Peyer's patch (tissue), 4 donors: ENCODE measurements at places on chromosomes 2 and 18. TPM values are rescaled to one million over a fixed set of nuclear protein-coding genes. Genes with fewer than 3 reads are reported as not detected.

- DNase-seq = peak; percentile 84
- H3K4me1 ChIP-seq = no peaks in the 10 kb centered on the region
- no peaks in the 10 kb centered on the region for H3K36me3 ChIP-seq
- no peaks in the 10 kb centered on the region for H3K27me3 ChIP-seq
- H3K27ac ChIP-seq = peak overlapping the region; percentile 82
Measured at GRCh38 chr2:235024931-235025773, 73.3 kb downstream of the SH3BP4 start.

Gene DNAH7
- total RNA-seq = 2.5 TPM

DNA sequence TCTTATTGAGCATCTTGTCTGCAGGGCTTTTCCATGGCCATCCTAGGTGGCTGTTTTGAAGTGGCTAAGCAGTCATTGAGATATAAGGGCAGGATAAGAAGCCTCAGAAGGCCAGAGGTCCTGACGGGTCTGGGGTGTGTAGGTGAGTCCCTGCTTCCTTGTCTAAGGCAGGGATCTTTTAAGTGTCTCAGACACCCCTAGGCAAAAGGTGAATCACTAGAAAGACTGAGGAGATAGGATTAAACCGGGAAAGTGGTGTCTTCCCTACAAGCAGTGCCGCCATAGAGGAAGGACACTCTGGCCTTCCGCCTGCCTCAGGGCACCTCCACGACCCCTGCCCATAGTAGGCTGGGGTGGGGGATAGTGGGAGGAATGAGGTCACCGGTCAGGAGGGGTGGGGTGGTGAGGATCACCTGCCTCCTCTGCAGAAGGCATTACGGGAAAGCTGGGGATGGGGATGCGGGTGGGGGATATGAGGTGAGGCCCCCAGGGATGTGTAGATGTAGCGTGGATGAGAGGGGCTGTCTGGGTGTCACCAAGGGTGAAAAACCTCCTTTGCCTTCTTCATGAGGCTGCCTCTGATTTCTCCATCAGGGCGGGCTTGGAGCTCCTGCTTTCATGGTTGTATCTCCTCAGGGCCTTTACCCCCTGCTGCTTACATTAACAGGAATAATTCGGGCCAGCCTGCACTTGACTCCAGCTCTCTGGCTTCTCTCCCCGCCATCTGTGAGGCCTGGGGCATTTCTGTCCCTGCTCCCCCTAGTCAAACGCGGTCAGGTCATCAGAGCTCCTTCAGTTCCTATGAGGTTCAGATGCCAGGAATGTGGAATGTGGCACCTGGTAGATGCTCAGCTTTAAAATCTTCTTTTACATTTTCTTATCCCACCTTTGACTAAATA lies 244.0 kb downstream of the DYSF start:
- no peaks in the 10 kb centered on the region for H3K36me3 ChIP-seq
- H3K27ac ChIP-seq = no peak overlapping the region
- no peaks in the 10 kb centered on the region for H3K27me3 ChIP-seq

Gene TET3
- total RNA-seq = 18.2 TPM

- no peaks in the 10 kb centered on the region for H3K36me3 ChIP-seq
- no peak for DNase-seq
- no peak overlapping the region for H3K27ac ChIP-seq
- H3K4me3 ChIP-seq = no peak overlapping the region
Measured at GRCh38 chr2:162919111-162919510, 80.5 kb upstream of the KCNH7 start.

- no peak overlapping the region for H3K4me3 ChIP-seq
- DNase-seq = no peak
- H3K27ac ChIP-seq = no peak overlapping the region
Measured at GRCh38 chr2:43576981-43577892, 18.6 kb downstream of the THADA start.

DNA sequence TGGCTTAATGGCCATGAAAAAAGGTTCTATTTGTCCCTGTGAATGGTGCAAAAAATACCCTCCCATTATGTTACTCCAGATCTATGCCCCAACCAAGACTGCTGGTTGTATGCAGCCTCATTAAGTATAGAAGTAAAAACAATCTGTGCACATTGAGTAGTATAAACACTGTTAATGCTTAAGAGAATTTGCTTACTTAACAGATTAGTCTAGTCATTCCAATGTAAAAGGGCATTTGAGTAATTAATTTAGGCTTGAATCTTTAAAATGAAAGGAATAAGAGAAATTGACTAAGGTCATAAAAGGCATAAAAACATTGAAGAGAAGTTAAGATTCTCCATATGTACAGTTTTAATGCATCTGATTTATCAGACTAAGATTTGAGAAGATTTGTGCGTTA lies 51.2 kb downstream of the FAM124B start:
- H3K27ac ChIP-seq = no peak overlapping the region
- no peak overlapping the region for H3K4me3 ChIP-seq
- H3K27me3 ChIP-seq = no peaks in the 10 kb centered on the region
- H3K4me1 ChIP-seq = no peaks in the 10 kb centered on the region
- DNase-seq = no peak

DNA sequence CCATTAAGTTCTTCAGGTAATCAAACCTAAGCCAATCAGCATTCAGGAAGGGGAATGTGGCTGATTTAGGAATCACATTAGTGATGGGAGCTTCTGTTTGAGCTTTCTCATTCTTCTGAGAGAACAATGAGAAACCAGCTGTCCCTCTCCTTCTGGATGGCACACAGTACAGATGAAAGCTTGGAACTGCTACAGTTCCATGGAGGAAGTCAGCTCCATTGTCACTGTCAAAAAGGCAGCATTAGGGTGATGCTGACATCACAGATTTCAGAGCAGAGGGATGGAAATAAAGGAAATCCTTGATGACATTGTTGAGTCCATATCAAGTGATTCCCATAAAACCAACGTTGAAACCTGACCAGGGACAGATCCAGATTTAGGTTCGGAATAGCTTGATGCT lies 36.1 kb upstream of the ACYP2 start:
- DNase-seq = no peak
- no peak overlapping the region for H3K4me3 ChIP-seq
- H3K4me1 ChIP-seq = no peaks in the 10 kb centered on the region

DNA sequence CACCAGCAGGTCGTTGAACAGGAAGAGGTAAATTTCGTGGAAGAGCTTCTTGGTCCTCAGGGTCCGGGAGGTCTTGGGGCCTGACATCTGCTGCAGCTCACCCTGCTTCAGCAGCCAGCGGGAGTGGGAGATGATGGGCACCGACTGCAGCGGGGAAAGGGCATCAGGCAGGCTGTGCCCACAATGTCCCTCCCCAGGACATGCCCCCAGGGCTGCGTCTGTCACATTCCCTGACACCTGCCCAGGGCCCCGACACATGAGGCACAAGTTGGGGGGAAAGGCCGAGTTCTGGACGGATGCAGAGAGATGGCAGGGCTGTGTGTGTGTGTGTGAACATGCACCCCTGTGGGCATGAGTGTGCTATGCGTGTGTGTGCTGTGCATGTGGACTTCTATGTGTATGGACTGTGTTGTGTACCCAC lies 13.9 kb downstream of the SNORC start:
- H3K4me1 ChIP-seq = no peaks in the 10 kb centered on the region
- no peaks in the 10 kb centered on the region for H3K36me3 ChIP-seq
- no peaks in the 10 kb centered on the region for H3K27me3 ChIP-seq
- peak; percentile 31 for DNase-seq
- H3K27ac ChIP-seq = no peak overlapping the region

- no peak overlapping the region for H3K4me3 ChIP-seq
- H3K27me3 ChIP-seq = no peaks in the 10 kb centered on the region
- peak overlapping the region; percentile 9 for H3K27ac ChIP-seq
- no peaks in the 10 kb centered on the region for H3K4me1 ChIP-seq
- H3K36me3 ChIP-seq = no peaks in the 10 kb centered on the region
Measured at GRCh38 chr2:9440058-9440727, 16.7 kb downstream of the CPSF3 start.

GRCh38 chr2:102550151-102550550 lies 69.2 kb upstream of the SLC9A2 start:
- H3K4me1 ChIP-seq = no peaks in the 10 kb centered on the region
- H3K36me3 ChIP-seq = no peaks in the 10 kb centered on the region
- H3K27me3 ChIP-seq = no peaks in the 10 kb centered on the region
- H3K27ac ChIP-seq = no peak overlapping the region

DNA sequence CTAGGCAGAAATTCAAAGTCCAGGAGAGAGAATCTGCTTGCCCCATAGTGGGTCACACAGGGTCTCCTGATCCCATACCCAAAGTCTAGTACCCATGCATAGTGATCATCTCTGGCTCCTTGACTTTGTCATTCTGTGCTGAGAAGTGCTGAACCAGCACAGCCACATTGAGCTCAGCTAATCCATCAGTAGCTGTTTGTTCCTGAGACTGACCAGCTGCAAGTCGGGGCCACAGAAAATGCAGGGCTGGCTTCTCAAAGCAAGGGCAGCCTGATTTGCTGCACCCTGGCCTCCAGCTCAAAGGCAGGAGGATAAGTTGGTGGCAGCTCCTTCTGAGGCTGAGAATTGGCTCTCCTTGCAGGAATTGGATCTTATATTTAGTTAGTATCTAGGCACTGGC lies 72.2 kb downstream of the LYPD1 start:
- DNase-seq = no peak
- H3K36me3 ChIP-seq = no peaks in the 10 kb centered on the region
- no peaks in the 10 kb centered on the region for H3K4me1 ChIP-seq
- H3K4me3 ChIP-seq = no peak overlapping the region

Gene REL
- total RNA-seq = 18.9 TPM

DNA sequence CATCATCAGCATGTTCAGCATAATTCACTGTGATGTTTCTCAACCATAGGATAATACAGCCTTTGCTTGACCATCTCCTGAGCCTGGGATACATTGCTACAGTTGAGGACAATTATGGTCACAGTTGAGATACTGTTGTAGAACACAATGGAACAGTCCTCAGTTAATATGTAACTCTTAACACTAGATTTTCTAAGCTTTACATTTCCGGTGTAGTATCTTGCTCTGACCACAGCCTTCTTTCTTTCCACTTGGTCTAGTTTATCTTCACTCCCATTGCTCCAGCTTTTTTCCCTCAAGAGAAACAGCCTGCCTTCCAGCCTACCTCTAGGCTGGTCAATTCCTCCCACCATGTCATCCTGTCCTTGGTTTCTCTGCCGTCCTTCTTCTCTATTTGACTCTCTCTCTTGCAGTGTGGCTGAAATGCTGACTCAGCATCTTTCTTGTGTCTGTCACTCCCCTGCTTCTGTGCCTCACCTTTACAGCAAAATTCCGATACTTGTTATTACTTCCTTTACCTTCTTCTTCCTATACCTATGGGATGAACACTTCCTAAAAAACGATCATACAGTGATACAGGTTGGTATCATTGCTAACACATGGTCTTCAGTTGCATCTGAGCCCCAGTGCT lies 80.5 kb downstream of the CTNNA2 start:
- no peaks in the 10 kb centered on the region for H3K27me3 ChIP-seq
- no peaks in the 10 kb centered on the region for H3K36me3 ChIP-seq
- no peak overlapping the region for H3K4me3 ChIP-seq
- no peak overlapping the region for H3K27ac ChIP-seq
- DNase-seq = no peak

Gene EFR3B
- 0.40 TPM for total RNA-seq

Gene CDKL4
- 4.1 TPM for total RNA-seq

DNA sequence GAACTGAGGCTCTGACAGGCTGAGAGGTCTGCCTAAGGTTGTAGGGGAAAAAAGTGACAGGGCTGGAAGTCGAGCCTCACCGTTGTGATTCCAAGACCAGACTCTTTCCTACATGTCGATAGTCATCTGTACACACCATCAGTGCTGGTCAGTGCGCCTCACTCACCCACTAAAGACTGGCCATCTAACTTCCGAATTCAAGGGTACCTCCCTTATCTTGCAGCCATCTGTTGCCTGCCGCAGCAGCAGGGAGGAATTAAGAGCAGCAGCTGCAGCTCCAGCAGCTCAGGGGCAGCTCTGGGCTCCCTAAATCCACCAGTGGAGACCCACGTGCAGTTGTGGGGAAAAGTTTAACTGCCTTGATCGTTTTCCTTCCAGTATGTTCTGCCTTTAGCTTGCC lies 32.6 kb upstream of the GPR39 start:
- H3K27me3 ChIP-seq = no peaks in the 10 kb centered on the region
- no peak for DNase-seq
- H3K36me3 ChIP-seq = no peaks in the 10 kb centered on the region
- H3K27ac ChIP-seq = no peak overlapping the region
- H3K4me1 ChIP-seq = no peaks in the 10 kb centered on the region

- H3K36me3 ChIP-seq = no peaks in the 10 kb centered on the region
- H3K4me1 ChIP-seq = no peaks in the 10 kb centered on the region
- no peak overlapping the region for H3K4me3 ChIP-seq
- no peaks in the 10 kb centered on the region for H3K27me3 ChIP-seq
Measured at GRCh38 chr18:69480460-69480859, 79.8 kb downstream of the DOK6 start.

Gene CMPK2
- 13.2 TPM for total RNA-seq

Gene IL1F10
- not detected for total RNA-seq

Gene SPDYA
- total RNA-seq = 0.35 TPM

- H3K36me3 ChIP-seq = no peaks in the 10 kb centered on the region
- H3K4me1 ChIP-seq = no peaks in the 10 kb centered on the region
- DNase-seq = no peak
- H3K27me3 ChIP-seq = no peaks in the 10 kb centered on the region
- no peak overlapping the region for H3K4me3 ChIP-seq
- no peak overlapping the region for H3K27ac ChIP-seq
Measured at GRCh38 chr2:239000500-239001073, 152.7 kb downstream of the TWIST2 start.

- DNase-seq = no peak
- no peaks in the 10 kb centered on the region for H3K27me3 ChIP-seq
- H3K4me3 ChIP-seq = no peak overlapping the region
- H3K27ac ChIP-seq = no peak overlapping the region
- H3K36me3 ChIP-seq = no peaks in the 10 kb centered on the region
- no peaks in the 10 kb centered on the region for H3K4me1 ChIP-seq
Measured at GRCh38 chr2:39881494-39881893, 102.4 kb upstream of the THUMPD2 start.
